ENCODE measurements at places on chromosomes 2 and 18. TPM values are rescaled to one million over a fixed set of nuclear protein-coding genes. Genes with fewer than 3 reads are reported as not detected.
A peak's percentile ranks its signal among the peaks of the same experiment; 100 is the strongest.

DNA sequence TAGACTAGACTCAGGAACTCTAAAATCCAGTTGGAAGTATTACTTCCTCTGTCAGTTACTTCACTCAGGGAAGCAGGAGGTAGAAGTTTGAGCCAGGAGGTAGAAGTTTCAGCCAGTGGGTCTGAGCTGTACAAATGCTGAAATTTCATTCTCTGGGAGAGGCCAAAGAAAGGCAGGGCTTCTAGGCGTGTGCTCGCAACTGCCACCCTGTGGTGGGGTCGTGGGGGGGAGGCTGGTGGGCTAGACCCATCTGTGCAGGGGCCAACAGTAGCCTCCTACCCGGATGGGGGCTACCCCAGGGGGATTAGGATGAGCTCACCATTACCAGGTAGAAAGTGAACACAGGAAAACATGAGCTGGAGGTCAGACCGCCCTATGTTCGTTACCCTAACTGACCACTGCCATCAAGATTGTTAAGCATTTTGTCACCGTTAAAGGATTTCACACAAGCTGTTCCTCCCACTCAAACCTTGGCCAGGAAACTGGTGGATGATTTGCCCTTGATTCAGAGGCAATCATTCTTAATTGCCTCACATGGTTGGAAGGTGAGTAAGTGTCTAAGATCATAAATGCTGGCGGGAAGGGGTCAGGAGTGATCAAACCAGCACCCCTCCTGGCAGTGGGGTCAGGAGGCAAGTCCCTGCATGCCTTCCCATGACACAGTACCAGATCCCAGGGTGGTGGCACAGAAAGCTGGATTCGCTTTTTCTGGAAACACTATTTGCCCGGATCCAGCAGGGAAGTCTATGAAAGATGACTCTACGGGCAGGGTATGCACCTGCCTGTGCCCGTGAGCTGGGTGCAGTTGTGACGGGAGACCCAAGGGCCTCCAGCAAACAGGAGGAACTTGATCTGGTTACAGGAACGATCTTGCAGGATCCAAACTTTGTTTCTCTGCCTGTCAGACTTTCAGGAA lies 5.2 kb upstream of the FHL2 start:
- peak; percentile 71 for DNase-seq
- peaks cover 3% of the 10 kb centered on the region for H3K4me1 ChIP-seq
- H3K4me3 ChIP-seq: no peak overlapping the region
- H3K36me3 ChIP-seq: no peaks in the 10 kb centered on the region
- H3K27ac ChIP-seq: peak overlapping the region; percentile 89
- H3K27me3 ChIP-seq: no peaks in the 10 kb centered on the region

GRCh38 chr2:152175012-152175367 lies 573 bp downstream of the STAM2 start:
- H3K4me3 ChIP-seq: peak overlapping the region; percentile 43
- no peaks in the 10 kb centered on the region for H3K4me1 ChIP-seq
- no peak for DNase-seq
- no peaks in the 10 kb centered on the region for H3K36me3 ChIP-seq
- H3K27ac ChIP-seq: peak overlapping the region; percentile 92

SCG2 gene
- total RNA-seq: 2.9 TPM

DNA sequence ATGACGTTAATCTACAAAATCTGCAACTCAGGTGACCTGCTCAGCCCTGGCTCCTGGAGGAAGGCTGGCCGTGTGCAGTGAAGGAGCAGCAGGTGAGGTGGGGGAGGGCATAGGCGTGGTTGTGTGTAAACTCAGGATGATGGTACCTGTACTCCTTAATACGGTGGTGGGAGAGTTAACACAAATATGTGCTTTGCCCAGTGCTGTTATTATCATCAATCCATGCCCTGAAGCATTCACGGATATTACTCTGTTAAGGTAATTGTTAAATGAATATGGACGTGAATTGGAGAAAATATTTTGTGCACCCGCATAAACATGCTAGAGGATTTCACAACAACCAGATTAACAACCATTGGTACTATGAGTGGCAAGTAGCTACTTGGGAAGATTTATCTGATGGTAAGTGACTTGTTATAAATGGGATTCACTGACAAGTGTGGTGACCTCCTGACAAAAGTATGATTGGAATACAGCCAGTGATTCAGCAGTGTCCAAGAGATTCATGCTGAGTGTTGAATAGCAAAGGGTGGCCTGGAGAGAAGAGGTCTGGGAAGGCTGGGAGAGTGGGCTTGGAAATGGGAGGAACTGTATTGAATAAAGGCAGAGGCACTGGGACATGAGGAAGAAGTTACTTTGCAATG lies 194.1 kb downstream of the TPGS2 start:
- H3K36me3 ChIP-seq: no peaks in the 10 kb centered on the region
- no peaks in the 10 kb centered on the region for H3K27me3 ChIP-seq
- H3K4me1 ChIP-seq: no peaks in the 10 kb centered on the region
- no peak overlapping the region for H3K4me3 ChIP-seq

DNA sequence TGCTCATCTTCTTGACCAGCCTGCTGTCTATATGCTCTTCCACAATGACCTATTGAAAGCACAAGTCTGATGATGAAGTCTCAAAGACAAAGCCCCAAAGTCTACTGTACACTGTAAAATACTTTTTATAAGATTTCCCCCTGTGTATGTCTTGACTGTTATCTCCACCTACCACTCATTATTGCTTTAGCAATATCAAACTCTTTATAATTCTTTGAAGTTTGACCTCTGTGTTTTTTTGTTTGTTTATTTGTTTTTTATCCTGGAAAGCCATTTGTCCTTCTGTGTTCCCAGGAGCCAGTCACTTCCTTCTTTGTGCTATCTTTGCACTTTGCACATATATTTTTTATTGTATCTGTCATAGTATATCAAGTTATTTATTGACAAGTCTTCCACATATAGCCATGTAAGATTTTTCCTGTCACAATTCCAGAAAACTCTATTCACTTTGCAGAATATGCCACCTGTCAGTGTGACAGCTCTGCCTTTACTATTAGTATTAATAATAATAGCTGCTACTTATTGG lies 66.3 kb downstream of the RND3 start:
- no peak overlapping the region for H3K4me3 ChIP-seq
- peak overlapping the region; percentile 48 for H3K27ac ChIP-seq
- no peaks in the 10 kb centered on the region for H3K36me3 ChIP-seq
- no peak for DNase-seq

Measured in colonic mucosa (tissue), 4 donors.